ENCODE measurements at places on chromosomes 5 and 9. TPM values are rescaled to one million over a fixed set of nuclear protein-coding genes. Genes with fewer than 3 reads are reported as not detected.

Gene LCN2
- total RNA-seq = not detected

Gene BTNL3
- not detected for total RNA-seq

Gene SLC36A3
- not detected for total RNA-seq

Gene DCAF12
- 24.4 TPM for total RNA-seq

Gene FBLL1
- total RNA-seq = 2.4 TPM

Gene IL17B
- 1.1 TPM for total RNA-seq

Gene SEC16A
- 95.7 TPM for total RNA-seq

Gene PRR7
- total RNA-seq = 4.8 TPM

DNA sequence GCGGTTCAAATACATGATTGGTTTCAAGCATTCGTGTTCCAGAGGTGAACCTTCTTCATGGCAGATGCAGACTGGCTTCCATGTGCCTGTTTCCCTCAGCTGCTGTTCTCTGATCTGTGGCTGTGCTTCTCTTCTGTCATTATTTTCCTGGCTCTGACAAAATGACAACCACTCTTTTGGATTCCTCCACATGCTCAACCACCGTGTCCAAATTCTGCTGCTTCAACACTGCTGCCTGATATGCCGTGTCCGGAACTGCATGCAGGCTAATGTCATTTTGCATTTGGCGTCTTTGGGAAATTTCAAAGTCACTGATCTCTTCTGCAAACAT, 368.7 kb upstream of the ZNF608 start:
- no peak for DNase-seq

DNA sequence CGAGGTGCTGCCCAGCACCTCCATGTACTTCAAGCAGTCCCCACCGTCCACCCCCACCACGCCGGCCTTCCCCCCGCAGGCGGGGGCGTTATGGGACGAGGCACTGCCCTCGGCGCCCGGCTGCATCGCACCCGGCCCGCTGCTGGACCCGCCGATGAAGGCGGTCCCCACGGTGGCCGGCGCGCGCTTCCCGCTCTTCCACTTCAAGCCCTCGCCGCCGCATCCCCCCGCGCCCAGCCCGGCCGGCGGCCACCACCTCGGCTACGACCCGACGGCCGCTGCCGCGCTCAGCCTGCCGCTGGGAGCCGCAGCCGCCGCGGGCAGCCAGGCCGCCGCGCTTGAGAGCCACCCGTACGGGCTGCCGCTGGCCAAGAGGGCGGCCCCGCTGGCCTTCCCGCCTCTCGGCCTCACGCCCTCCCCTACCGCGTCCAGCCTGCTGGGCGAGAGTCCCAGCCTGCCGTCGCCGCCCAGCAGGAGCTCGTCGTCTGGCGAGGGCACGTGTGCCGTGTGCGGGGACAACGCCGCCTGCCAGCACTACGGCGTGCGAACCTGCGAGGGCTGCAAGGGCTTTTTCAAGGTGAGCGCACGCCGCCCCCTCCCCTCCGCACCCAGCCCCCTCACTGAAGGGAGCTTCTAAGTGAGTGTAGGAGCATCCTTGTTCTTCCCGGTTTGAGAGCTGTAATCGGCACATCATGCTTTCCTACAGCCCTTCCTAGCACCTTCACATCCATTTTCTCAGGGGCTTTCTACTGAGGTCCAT, 6.9 kb downstream of the NR4A3 start:
- DNase-seq = no peak

DNA sequence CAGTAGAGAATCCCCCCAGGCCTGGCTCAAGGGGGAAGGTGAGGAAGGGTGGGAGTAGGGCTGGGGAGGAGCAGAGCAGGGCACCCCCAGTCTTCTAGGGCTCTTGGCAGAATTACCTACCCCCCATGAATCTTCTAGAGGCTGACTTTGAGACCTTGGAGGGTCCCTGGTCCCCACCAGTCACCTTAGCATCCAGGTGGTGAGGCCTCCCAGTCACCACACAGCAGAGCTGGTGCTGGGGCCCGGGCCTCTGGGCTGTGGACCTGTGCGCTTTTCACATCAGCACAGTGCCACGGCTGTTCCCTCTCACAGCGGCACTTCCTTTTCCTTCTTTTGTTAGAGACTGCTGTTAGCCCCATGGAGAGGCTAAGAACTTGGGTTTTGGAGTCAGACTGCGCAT, 148.6 kb upstream of the PITX1 start:
- DNase-seq = no peak

DNA sequence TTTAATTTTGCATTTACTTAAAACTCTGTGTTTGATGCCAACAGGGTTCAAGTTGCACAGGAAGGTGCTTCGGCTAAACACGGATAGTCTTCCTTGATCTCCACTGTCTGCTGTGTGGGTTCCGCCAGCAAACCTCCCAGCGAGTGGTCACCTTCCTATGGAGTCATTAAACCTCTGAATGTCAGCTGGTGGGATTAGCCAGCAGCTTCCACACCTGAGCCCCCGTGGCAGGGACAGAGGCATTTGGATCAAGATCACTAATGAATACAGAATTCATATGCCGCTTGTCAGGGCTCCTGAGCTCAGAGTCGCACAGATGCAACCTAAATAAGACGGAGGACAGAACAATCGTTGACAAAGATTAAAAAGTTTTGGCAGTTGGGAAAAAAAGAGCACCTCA, 39.5 kb downstream of the PSMB7 start:
- no peak for DNase-seq

DNA sequence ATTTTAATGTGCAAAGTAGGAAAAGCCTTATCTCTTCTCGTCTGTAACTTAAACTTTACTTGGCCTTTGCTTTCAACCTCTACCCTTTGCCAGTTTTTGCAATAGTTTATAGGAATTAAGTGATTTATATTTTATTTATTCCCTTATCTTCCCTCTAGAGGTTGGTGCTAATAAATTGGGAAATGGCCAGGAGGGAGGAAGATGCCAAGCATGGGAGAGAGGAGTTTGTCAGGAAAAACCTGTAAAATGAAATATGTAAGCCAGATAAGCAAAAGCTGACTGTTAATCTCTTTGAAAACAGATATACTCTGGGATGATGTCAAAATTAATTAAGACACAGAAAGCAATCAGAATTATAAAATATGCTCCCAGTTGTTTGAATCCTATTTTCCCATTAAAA, 484.5 kb downstream of the NR2F1-AS1 start:
- no peak for DNase-seq

GRCh38 chr5:171431251-171431777, 11.9 kb downstream of the FGF18 start:
- DNase-seq = peak; percentile 36

DNA sequence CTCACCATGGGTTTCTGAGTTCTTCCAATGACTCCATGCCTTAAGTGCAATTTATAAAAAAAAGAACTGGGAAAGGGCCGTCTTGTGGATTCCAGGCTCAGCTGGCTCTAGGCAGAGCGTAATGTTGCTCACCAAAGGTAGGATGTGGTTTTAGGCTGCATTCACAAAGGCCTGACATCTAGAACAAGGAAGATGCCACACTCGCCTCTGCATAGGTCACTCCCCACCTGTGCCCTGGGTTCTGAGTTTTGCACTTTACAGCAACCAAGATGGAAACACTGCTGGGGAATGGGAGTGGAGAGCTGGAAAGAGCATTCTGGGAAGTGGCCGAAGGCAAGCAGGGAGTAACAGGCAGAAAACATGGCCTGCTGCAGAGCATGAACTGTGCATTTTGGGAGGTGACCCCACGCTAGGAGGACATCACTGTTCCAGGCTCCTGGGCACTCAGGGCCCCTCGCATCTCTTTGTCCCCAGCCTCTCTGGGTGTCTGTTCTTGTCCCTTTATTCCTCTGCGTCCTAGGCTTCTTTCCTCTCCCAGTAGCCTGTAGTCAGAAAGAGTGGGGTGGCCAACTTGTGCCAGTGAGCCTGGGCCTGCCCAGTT, 12.3 kb downstream of the FCN2 start:
- peak; percentile 36 for DNase-seq

- DNase-seq = no peak
These were observed 117.9 kb upstream of the IL6ST start for GRCh38 chr5:56112526-56113121.

DNA sequence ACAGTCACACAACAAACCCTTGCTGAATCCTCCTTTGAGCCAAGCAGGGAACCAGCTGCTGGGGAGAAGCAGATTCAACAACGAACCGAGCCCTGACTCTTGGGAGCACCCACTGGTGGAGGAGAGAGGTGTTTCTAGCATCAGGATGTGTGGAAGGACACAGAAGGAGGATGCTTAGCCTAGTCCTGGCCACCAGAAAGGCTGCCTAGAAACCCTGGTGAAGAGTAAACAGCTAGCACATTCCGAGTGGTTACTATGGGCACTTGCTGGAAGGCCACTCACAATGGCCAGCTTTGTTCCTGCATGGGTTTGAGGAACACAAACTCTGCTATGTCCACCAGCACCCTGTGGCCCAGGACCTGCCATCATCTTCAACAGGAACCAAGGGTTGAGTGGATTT, 1.8 kb downstream of the TIFAB start:
- DNase-seq = no peak

GRCh38 chr5:98483301-98483685, 290.2 kb upstream of the RGMB start:
- DNase-seq = no peak

GRCh38 chr9:133117271-133118178, 3.5 kb downstream of the RALGDS start:
- no peak for DNase-seq

- DNase-seq = no peak
These were observed 26.9 kb upstream of the CEMIP2 start for GRCh38 chr9:71795097-71795813.

DNA sequence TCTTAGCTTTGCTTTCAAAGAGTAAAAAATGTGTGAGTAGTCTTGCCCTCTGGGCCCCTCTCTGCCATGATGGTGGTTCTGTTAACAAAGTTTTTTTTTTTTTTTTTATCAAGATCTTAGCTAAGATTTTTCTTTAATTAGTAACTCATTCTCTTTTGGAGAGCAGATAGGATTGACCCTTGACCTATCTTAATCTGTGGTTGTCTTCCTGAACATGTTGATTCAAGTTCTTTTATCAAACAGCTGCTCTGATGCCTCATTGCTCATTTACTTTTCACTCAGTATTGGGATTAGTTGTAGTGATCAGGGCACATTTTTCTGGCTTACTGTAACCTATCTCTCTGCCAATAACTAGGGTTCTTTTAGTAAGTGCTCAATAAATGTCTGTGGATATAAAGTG, 106.3 kb downstream of the PCSK5 start:
- no peak for DNase-seq

DNA sequence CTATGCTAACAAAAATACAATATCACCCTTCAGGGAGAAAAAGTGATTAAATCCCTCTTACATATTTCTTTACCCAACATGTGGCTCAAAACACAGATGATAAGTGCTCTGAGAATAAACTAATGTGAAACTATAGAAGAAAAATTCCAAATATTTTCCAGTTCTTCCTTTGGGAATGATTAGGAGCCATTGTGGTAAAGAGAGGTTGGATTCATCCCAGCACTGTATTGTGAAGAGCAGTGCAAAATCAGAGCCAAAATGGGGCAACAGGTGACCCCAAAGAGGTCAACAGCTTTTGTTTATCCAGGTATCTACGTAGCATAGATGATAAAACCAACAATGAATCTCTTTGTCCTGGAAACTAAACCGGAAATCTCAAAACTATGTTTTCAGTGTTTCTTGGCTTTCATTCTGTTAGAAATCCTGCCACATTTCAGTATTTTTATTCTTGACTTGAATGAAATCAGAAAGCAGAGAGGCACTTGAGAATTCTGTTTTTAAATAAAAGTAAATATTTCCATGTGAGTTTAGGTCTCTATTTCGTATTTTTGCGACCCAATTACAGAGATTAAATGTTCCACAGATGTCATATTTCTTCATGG, 120.4 kb upstream of the FST start:
- DNase-seq = no peak

GRCh38 chr9:132142924-132143323, 18.9 kb upstream of the NTNG2 start:
- no peak for DNase-seq

DNA sequence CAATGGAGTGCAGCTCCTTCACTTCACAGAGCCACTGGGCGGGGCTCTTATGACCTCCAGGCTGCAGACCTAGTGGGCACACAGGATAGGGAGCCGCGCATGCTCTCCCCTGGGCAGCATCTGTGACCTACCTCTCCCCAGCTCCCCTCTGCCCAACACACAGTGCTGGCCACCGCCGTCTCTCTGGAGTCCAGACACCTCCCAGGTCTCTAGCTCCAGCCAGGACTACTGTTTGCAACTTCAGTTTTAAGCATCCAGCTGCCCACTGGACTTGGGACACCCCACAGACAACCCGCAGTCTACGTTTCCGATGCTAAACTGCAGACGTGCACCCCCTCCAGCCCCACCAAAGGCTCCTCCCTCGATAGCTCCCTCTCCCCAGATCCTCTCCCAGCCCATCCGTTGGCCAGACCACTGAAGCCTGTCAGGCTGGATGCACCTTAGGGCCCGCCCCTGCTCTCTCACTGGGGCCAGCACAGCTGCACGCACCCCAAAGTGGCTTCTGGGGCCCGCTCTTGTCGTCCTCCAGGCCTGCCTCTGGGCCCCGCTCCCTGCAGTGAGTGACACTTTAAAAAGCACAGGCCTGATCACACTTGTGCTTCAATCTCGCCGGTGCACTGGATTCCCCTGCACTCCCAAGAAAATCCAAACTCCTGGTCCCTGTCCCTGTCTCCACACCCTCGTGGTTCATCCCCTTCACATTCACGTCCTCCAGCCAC, 11.3 kb downstream of the FLT4 start:
- DNase-seq = peak; percentile 64

GRCh38 chr9:134293031-134293521, 33.2 kb upstream of the RXRA start:
- DNase-seq = peak; percentile 76

GRCh38 chr5:118808441-118808840, 179.9 kb downstream of the DTWD2 start:
- DNase-seq = no peak

GRCh38 chr9:136745389-136746154, 2.8 kb downstream of the LCN6 start:
- no peak for DNase-seq

GRCh38 chr9:123998278-123998925, 13.2 kb upstream of the LHX2 start:
- no peak for DNase-seq

GRCh38 chr5:139946440-139946839, 96.7 kb downstream of the NRG2 start:
- DNase-seq = no peak

DNA sequence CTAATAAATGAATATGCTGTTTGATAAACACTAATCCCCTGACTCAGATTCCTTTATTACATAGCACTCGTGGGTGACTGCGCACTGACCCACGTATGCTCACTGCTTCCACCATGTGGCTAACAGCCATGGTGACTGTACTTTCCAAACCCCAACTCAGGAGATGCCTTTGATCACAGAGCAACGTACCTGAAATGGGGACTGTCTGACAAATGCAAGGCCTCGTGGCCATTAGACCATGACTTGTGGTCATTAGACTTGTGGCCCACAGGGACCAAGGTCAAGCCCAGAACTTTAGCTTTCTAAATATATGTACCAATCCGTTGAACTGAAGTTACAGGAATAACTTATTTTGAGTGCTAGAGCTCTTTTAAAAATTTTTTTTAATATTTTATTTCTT, 46.6 kb downstream of the CYFIP2 start:
- no peak for DNase-seq

- DNase-seq = no peak
These were observed 21.4 kb upstream of the HMHB1 start for GRCh38 chr5:143790457-143791112.

- DNase-seq = no peak
These were observed 53.3 kb downstream of the PTPN3 start for GRCh38 chr9:109444771-109445320.

All from chondrocyte (in vitro differentiated cells).